Myocyte (in vitro differentiated cells): ENCODE measurements at places on chromosomes 4 and X.
A peak's percentile ranks its signal among the peaks of the same experiment; 100 is the strongest.

- peak; percentile 13 for DNase-seq
Measured at GRCh38 chr4:7403001-7403400, 31.7 kb downstream of the PSAPL1 start.

DNA sequence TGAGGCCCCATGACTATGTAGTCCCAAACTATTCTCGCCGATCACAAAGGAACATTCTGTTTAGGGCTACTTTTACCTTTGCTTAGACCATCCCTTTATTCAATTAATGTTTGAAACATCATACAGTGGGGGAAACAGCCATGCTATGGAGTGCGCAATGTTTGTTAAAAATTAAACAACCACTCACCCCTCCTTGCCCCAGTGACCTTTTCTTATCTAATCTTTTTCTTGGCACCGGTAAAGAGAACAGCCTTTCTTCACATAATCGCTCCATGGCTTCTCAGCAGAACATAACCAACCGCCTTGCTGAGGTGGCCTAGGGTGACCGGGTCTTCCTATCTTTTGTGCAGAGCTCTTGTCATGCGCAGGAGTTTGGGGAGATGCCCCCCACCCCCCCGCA lies 152.6 kb downstream of the VCX3A start:
- no peak for DNase-seq

GRCh38 chr4:110132816-110133719 lies 65.3 kb downstream of the ELOVL6 start:
- DNase-seq: peak; percentile 34

DNA sequence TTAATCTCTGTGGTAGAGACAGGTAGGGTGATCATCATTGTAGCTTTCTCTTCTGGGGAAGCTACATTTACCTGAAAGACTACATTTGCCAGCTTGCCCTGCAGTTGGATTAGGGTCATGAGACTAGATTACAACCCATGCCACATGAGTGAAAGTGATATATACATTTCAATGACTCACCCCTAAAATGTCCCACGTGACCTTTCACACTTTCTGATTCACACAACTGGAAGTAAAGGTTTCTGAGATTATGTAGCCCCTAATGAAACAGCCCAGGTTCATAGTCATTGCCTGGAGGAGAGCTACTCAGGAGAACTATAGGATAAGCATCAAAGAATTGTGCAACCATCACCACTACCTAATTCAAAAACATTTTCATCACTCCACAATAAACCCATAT lies 17.8 kb downstream of the PDCL2 start:
- no peak for DNase-seq

GRCh38 chrX:18065956-18066355 lies 154.7 kb downstream of the BEND2 start:
- DNase-seq: no peak

DNA sequence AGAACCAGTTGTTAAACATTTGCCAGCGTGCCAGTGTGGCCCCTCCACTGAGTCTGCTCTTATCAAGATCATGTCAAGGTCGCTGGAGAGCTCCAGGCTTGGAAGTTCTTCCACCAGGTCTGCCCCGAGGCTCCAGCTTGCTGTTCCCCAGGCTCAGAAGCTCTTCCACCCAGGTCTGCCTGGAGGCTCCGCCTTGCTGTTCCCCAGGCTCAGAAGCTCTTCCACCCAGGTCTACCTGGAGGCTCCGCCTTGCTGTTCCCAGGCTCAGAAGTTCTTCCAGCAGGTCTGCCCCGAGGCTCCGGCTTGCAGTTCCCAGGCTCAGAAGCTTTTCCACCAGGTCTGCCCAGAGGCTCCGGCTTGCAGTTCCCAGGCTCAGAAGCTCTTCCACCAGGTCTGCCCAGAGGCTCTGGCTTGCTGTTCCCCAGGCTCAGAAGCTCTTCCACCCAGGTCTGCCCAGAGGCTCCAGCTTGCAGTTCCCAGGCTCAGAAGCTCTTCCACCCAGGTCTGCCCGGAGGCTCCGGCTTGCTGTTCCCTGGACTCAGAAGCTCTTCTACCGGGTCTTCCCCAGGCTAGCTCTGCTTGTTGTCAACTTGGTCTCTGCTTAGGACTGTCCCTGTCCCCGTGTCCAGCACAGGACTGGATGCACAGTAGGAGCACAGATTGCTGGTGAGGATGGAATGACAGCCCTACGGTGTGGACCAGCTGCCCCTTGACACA lies 54.4 kb downstream of the HMX1 start:
- DNase-seq: no peak

DNA sequence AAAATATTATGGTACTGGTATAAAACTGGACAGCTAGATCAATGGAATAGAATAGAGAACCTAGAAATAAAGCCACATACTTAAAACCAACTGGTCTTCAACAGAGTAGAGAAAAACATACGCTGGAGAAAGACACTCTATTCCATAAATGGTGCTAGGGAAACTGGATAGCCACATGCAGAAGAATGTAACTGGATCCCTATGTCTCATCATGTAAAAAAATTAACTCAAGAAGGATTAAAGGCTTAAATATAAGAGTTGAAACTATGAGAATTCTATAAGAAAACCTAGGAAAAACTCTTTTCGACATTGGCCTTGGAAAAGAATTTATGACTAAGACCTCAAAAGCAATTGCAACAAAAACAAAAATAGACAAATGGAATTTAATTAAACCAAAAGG lies 114.6 kb downstream of the PCDH18 start:
- DNase-seq: peak; percentile 47

DNA sequence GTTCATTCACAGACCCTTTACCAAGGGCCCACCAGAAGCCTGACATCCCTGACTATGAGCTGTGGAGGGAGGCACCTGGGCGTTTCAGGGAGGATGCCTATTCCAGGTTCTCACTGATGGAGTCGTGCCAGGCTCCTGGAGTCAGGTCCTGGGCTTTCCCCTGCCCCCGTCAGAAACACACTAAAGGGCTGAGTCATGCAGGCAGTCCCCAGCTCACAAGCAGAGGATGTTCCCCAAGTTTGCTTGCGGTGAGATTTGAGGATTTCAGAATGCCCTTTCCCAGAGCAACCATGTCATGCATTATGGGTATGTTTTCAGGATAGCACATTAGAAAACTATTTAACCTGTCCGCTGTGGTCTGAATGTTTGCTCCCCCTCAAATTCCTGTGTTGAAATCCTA lies 45.2 kb downstream of the FHDC1 start:
- DNase-seq: no peak

GRCh38 chr4:147029296-147029695 lies 83.6 kb upstream of the TTC29 start:
- no peak for DNase-seq

- no peak for DNase-seq
Measured at GRCh38 chr4:189121336-189121735, 819.3 kb upstream of the FRG1 start.

DNA sequence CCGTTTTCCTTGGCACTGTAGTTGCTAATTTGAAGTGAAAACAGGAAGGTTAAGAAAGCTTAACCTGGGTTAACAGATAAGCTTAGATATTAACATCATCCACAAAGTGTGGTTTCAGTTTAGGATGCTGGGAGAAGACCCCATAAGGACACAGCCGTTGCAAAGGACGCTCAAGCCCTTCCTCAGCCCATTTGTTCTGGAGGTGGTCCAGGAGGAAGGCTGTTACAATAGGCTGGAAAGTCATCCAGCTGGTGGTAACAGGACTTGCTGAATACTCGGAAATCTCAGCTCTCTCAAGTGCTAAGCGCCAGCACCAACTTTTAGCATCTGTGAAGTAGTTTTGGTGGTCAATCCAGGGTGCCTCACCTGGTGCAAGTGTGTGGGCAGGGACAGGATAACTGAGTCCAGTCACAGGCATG lies 14.2 kb downstream of the CHST7 start:
- DNase-seq: no peak

DNA sequence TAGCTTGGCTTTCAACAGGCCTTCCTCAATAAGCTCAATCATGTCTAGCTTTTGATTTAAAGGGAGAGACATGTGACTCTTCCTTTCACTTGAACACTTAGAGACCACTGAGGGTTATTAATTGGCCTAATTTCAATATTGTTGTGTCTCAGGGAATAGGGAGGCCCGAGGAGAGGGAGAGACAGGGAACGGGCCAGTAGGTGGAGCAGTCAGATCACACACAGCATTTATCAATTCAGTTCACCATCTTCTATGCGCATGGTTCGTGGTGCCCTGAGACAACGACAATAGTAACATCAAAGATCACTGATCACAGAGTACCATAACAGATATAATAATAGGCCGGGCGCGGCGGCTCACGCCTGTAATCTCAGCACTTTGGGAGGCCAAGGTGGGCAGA lies 17.8 kb downstream of the ZNF81 start:
- DNase-seq: no peak

- DNase-seq: no peak
Measured at GRCh38 chr4:125184116-125184515, 130.6 kb upstream of the FAT4 start.

GRCh38 chrX:118251271-118251670 lies 94.6 kb upstream of the WDR44 start:
- DNase-seq: peak; percentile 6

GRCh38 chrX:148380650-148381561 lies 119.5 kb upstream of the AFF2 start:
- peak; percentile 64 for DNase-seq

DNA sequence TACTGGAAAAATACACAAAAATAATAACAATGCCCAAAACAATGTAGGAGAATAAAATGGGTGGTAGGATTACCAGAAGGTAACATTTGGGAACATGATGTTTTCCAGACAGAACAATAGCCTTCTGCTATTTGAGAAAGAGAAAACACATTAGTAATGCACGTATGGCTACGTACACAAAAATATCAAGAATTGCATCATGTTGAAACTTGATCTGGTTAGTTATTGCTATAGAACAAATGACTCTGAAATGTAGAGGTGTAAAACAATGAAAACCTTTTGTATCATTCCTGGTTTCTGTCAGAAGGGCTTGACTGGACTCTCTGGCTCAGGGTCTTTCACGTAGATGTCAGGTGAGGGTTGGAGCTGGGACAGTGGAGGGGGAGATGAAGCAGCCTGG lies 1040.0 kb downstream of the FAT4 start:
- no peak for DNase-seq

- no peak for DNase-seq
Measured at GRCh38 chr4:25863347-25863784, 578 bp upstream of the SEL1L3 start.

- no peak for DNase-seq
Measured at GRCh38 chr4:10773010-10773409, 88.4 kb upstream of the CLNK start.

DNA sequence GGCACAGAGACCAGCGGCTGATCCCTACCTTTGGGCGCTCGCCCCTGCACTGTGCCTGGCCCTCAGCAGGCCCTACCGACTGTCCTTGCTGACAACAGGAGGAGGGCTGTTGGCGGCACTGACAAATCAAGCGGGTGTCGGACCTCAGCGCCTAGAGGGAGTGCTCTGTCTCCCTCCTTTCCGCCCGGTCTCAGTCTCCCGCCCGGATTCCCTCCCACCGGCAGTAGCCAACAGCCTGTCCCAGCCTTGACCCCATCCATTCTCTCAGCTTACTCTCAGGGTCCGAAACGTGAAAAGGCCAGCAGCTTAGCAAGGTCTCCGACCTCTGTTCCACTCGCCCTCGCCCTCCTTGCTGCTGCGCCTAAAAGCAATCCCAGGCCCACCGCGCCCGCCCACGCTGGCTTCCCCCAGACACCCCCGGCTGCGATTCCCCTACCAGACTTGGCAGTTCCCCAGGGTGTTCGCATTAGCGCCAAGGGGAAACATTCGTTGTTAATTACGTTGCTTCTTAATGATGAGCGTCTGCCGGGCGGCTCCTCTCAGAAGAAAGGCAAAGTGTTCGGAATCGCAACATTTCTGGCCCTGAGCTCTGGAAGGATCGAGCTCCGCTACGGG lies 96.2 kb downstream of the SOWAHB start:
- no peak for DNase-seq

DNA sequence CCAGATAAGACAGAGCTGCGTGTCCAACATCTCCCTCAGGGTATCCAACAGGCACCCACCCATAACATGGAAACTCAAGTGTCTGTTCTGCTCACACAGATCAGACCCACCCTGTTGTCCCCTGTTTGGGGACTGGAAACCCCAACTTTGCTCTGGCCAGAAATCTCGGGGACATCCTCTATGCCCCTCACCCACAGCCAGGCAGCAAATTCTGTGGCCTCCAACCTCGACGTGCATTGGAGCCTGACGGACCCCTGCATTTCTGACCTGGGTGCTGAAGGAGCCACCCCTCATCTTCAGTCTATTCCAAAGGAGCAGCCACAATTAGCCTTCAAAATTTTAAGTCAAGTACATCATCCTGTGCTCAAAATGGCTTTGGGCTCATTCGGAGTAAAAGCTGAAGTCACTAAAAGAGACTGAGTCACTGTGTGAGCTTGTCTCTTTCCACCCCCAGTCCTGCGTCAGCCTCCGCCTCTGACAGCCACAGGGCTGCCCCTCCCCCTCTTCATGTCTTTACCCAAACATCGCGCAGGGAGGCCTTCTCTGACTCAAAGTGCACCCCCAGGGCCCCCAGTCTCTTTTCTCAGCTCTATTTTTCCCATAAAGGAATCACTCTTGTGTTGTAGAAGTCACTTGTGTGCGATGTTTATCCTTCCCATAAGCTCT lies 24.4 kb upstream of the PDE6B start:
- no peak for DNase-seq

GRCh38 chrX:28205905-28206304 lies 224.7 kb upstream of the DCAF8L1 start:
- no peak for DNase-seq

- no peak for DNase-seq
Measured at GRCh38 chr4:2489841-2490552, 21.1 kb downstream of the RNF4 start.

DNA sequence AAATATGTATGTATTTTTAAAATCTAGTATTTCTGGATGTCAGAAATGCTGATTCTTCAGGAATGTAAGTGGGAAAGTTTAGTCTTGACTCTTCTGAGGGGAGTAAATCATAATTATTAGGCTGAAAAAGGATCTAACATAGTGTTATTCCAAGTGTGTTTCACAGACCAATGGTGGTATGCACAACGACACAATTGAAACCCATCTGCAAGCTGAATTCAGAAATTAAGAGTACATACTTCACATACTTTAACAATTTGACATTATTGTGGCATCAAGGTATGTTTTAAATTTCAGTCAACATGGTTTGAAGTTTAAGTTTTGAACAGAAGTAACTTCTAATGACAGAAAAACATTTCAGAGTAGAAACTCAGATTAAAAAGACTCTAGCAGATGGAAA lies 236.7 kb downstream of the SLC7A11 start:
- DNase-seq: no peak

- peak; percentile 53 for DNase-seq
Measured at GRCh38 chr4:125801373-125801772, 486.6 kb downstream of the FAT4 start.

- DNase-seq: no peak
Measured at GRCh38 chrX:45267007-45267406, 66.3 kb upstream of the DIPK2B start.

DNA sequence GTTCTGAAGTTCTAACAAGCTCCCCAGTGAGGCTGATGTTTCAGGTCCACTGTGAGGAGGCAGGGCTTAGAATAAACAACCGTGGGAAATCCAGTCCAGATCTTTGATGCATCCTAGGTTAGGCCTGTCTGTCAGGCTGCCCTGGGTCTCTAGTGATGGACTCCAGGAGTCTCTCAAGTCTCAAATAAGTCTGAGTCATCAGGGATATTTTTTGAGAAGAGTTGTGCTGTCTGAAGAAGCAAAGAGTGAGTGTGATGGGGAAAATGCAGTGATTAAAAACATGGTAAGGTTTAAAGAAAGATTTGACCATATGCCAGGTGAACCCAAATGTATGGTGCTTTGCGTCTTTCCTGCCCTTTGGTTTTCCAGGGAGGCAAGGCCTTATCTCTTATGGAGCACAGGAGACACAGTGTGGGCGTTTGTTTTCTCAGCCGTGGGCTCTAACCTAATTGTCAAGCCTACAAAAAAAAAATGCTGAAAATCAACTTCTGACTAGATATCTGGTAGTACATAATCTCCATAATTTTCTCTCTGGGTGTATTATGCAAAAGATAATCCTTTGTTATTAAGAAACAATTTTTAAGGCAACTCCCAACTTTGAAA lies 100.7 kb downstream of the PTTG2 start:
- DNase-seq: peak; percentile 33
